ENCODE measurements at places on chromosomes 13 and 19.

GRCh38 chr13:85665286-85665685, 133.9 kb downstream of the SLITRK6 start:
- DNase-seq: no peak

DNA sequence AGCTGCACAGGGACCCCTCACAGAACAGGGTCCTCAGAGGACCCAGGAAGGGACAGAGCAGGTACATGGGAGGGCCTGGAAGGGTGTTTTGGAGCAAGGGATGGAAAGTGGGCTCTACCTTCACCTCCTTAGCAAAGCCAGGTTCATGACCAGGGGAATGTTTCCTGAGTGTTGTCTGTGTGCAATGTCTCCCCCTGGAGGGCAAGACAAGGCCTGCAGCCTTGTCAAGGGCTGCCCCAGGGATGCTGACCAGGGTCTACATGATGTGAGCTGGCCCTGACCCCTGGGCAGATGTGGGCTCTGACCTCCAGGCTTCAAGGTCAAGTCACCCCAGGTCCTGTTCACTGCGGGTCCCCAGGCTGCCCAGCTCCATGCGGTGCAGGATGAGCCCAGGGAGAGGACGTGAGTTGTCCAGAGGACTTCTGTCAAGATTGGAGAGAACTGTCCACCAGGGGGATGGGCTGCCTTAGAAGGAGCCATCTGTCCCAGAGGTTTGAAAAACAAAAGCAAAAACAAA, 1.0 kb upstream of the CEACAM1 start:
- DNase-seq: peak; percentile 2

- no peak for DNase-seq
Observed at GRCh38 chr13:50892210-50892944, 17.2 kb upstream of the RNASEH2B start.

- no peak for DNase-seq
Observed at GRCh38 chr19:35720163-35720524, 2.3 kb downstream of the KMT2B start.

- no peak for DNase-seq
Observed at GRCh38 chr13:93420887-93421286, 194.3 kb downstream of the GPC6 start.

DNA sequence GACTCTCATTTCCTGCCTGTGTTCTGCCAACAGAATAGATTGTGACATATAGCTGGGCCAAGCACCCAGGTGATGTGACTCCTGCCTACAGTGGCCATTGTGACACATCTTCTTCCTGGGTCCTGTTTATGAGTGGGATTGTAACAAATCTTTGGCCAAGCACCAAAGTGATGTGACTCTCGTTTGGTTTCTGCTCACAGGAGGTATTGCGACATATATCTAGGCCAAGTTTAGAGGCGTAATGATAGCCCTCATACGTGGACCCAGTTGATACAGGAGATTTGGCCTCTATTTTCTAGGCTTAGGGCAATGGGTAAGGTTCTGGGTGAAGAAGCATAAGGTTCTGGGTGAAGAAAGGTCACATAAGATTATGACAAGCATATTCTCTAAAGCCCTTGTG, 76.2 kb downstream of the ZNF208 start:
- DNase-seq: no peak
